ENCODE measurements at places on chromosomes 7 and 10.
A peak's percentile ranks its signal among the peaks of the same experiment; 100 is the strongest.

GRCh38 chr7:106560482-106560881 lies 100.5 kb downstream of the CCDC71L start:
- no peak for DNase-seq

- DNase-seq: no peak
Observed at GRCh38 chr7:17318146-17318545, 19.7 kb downstream of the AHR start.

GRCh38 chr10:101902032-101902819 lies 58.6 kb upstream of the KCNIP2 start:
- DNase-seq: no peak

DNA sequence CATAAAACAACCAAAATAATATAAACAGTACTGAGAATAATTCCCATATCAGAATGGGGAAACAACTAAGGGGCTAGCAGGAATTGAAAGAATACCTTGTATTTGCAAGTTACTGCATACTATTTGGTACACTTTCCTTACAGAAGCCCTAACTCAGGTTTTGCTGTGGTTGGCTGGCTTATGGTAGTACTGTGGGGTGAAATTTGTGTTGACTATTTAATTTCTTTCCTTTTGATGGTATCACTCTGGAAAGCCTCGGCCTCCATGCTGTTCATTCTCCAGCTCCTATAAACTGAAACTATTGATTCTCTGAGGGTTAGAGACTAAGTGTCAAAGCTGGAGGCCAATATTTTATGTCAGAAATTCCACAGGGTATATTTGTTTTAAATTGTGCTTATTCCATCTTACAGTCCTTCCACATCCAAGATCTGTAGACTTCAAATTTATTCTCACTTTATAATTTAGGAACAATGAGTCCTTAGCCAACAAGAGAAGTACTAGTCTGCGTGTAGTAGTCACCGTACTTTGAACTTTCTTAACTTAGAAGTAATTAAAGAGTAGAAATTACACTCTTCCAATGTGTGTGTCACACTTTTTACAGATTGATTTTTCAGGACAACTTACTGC lies 13.4 kb downstream of the SKIDA1 start:
- no peak for DNase-seq

DNA sequence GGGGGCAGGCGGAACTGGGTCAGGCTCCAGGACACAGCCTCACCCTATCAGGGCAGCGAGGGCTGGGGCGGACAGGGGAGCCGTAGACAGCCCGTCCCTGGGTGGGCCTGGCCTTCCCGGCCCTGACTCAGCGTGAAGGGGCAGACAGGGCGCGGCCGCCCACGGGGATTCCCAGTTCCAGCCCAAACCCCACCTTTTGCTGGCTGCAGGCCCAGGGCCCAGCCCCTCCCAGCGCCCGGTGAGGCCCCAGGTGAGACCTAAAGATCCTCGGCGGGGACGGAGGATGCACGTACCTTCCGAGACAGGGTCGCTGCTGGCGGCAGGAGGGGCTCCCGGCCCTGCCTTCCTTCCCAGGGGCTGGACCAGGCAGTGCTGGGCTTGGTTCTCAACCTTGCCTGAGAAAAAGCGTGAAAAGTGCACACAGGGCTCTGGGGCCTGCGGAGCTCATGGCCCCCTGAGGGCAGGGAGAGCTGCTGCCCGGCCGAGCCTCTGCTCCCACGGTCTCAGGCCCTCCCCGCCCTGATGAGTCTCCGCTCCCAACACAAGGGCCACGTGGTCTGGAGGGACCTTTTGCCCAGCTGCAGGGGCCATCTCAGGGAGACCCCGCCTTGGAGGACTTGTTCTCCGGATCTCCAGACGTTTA lies 43.9 kb upstream of the DNAJB6 start:
- no peak for DNase-seq

- no peak for DNase-seq
Observed at GRCh38 chr7:44936322-44936721, 42.5 kb downstream of the MYO1G start.

GRCh38 chr7:117048114-117048866 lies 95.0 kb downstream of the ST7 start:
- no peak for DNase-seq

GRCh38 chr7:1745018-1745532 lies 75.0 kb downstream of the ELFN1 start:
- DNase-seq: no peak

DNA sequence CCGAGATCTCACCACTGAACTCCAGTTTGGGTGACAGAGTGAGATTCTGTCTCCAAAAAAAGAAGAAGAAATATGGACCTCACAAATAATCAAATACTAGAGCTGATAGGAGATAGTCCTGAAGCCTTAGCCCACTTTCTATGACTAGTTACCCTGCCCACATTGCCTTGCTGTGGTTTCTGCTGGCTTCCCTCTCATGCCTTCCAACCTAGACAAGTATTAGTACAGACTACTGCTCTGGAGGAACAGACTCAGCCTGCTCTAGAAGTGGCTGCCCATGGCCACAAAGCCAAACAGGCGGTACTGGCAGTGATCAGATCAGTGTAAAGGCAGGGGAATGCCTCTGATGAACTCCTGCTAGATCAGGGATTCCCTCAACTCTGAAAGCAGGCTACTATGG lies 89.7 kb upstream of the PRKAR2B start:
- no peak for DNase-seq

- no peak for DNase-seq
Observed at GRCh38 chr7:4663239-4664018, 18.7 kb upstream of the FOXK1 start.

- peak; percentile 50 for DNase-seq
Observed at GRCh38 chr10:112952282-112953173, 2.5 kb downstream of the TCF7L2 start.

DNA sequence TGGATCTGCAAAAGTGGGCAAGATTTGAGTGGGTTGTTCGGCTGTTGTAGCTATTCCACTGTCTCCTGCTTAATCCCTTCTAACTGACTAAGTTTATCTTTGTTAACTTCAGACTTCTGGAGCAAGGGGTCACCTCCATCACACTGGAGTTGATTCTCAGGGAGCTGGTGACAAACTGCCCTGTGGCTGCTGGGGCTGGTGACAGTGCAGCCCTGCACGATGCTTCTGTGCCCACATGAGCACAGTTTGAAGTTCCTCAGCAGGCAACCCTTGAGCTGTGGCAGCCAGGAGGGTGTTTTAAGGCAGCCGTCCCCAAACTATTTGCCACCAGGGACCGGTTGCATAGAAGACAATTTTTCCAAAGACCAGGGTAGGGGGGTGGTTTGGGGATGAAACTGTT lies 40.5 kb downstream of the ADRB1 start:
- no peak for DNase-seq

GRCh38 chr7:138962561-138963270 lies 18.5 kb downstream of the KIAA1549 start:
- no peak for DNase-seq

- DNase-seq: no peak
Observed at GRCh38 chr7:12655161-12655560, 32.3 kb upstream of the ARL4A start.

GRCh38 chr10:43327171-43327570 lies 44.3 kb upstream of the FXYD4 start:
- no peak for DNase-seq

DNA sequence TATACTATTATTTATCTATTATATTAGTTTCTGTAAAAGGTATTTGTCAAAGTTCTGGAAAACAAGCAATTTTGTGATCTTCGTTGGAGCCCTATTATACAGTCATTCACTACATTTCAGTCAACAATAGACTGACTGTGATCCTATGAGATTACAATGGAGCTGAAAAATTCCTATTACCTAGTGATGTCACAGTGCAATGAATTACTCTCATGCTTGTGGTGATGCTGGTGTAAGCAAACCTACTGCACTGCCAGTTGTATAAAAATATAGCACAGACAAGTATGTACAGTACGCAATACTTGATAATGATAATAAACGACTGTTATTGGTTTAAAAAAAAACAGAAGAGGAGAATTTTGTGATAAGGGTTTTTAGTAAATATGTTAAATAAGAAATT lies 21.4 kb downstream of the OR6V1 start:
- no peak for DNase-seq

GRCh38 chr7:41996381-41997035 lies 240.5 kb downstream of the GLI3 start:
- no peak for DNase-seq

DNA sequence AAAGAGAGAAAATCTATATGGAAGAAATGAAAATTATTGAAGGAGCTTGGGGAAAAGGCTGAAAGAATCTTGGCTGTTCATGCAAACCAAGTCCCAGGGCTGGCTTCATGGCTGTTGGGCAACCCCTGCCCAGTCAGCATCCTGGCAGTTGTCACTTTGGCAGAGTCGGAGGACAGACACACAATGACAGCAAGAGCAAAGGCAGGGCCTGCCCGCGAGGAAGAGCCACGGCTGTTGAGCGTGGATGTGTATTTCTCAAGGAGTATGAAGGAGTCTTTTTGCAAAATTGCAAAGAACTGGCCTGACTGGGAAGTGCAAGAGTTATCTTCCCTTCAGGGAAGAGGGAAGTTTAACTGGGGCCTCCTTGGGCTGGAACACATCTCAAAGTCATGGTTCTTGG lies 11.7 kb downstream of the PTPRE start:
- DNase-seq: no peak

DNA sequence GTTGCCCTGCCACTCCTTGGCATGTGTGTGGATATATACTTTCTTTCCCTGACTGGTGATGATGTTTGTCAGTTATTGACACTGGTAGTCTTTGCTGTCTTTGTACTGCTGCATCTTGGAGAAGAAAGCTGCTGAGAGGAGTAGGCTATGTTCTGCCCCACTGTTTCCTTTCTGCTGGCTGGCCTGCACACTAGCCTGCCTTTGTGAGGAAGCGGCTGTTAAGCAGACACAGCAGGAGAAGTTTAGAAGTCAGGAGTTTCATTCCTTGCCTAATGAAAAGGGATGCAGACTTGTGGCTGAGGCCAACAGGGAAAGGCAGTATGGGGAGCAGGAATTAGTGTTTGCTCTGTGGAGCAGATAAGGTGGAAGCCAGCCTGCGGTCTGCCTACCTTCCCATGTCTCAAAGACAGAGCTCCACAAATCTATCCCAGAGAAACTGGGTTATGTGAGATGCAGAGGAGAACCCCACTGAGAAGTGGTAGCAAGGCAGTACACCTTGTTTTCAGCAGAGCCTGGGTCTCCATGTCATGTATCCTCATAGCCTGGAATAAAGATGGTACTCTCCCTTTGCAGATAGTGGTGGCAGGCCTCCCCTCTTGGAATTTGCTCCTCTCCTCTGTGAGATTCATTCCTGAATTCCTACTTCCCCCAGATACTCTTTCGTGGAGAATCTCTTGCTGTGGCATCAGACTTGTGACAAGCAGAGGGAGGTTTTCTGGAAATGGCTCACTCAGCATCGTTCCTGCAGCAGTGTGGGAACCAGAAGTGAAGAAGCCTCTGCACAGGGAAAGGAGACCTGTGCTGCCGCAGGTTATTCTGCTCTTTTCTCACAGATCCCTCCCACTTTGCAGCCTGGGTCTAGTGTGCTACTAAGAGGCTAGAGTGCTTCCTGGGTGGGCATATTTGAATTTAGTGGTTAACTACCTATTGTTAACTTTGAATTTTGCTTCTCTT lies 130.2 kb downstream of the LRRC4 start:
- DNase-seq: peak; percentile 7

- no peak for DNase-seq
Observed at GRCh38 chr7:68205826-68206225, 1209.2 kb downstream of the TYW1 start.

DNA sequence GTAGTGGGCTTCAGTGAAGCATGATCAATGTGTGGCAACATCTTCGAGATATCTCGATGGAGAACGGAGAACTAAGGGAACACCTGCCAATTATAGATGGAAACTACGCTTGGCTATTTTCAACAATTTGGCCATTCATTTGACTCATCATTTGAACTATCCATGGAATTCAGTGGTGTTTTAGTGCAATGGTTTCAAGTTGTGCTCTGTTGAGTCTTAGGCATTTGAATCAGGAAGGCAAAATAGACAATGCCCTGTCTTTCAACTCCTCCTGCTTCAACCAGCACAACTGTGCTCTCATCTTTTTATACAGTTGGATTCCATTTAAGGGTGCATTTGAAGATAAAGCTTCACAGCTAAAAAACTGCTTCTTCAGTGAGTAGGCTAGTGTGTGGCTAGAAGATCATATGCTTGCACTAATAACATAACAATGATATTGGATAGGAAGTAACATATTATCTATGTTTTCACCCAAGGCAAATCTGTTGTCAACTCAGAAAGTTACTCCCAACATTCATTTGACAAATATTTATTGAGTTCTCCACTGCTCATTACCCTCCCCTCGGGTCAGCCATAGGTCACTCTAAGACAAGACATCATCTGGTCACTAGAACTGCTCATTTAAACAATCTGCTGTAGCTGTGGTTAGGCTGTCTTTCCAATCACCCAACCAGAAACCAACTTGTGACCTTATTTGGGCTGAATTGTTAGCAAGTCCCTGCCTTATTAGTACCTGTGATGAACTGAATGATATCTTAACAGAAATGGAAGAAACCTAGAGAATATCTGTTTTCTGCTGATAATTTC lies 314.1 kb upstream of the SP4 start:
- DNase-seq: no peak

GRCh38 chr10:30455816-30456215 lies 21.8 kb downstream of the MAP3K8 start:
- no peak for DNase-seq

GRCh38 chr7:130639388-130639787 lies 29.2 kb downstream of the COPG2 start:
- no peak for DNase-seq

GRCh38 chr10:62818426-62819011 lies 2.4 kb upstream of the EGR2 start:
- DNase-seq: no peak

GRCh38 chr10:43210556-43210955 lies 56.3 kb downstream of the RASGEF1A start:
- no peak for DNase-seq

DNA sequence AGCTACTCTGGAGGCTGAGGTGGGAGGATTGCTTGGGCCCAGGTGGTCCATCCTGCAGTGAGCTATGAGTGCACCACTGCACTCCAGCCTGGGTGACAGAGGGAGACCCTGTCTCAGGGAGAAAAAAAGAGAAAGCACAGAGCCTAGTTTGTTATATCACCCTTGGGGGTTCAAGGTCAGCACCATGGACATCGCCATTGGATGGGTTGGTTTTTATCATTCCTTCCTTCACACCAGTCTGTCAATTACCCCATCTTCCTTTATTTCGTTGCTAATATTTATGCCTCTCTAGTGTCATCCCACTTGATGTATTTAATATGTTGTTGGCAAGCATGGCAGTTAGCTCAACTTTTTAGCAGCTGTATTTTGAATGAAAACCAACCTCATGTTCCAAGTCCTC lies 182.3 kb downstream of the NSUN6 start:
- DNase-seq: no peak

DNA sequence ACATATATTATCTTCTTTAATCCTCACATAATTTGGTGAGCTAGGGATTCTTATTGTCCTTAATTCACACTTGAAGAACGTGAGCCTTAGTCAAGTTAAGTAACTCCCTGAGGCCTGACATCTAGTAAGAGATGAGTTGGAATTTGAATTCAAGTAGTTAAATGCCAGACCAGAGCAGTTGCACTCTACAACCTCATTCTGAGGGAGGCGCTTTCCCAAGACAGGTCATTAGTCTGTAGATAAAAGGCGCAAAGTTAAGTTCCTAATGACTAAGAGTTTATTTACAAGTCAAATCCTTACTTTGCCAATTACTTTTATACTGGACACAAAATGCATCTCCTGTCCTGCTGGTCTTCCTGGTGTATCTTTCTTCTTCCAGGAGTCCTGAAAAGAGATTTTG lies 3.6 kb upstream of the EXOC6 start:
- DNase-seq: no peak
